ENCODE measurements at places on chromosomes 1 and 21. TPM values are rescaled to one million over a fixed set of nuclear protein-coding genes. Genes with fewer than 3 reads are reported as not detected.

The TRIM67 gene
- not detected for total RNA-seq

The SEMA6C gene
- 1.8 TPM for total RNA-seq

The PAQR6 gene
- 5.6 TPM for total RNA-seq

The KRTCAP2 gene
- 203 TPM for total RNA-seq

- no peaks in the 10 kb centered on the region for H3K4me1 ChIP-seq
- DNase-seq: no peak
- no peak overlapping the region for H3K4me3 ChIP-seq
- H3K36me3 ChIP-seq: peaks cover 32% of the 10 kb centered on the region
- no peak overlapping the region for H3K27ac ChIP-seq
These were observed 141.7 kb downstream of the EIF4G3 start for GRCh38 chr1:21034725-21035628.

DNA sequence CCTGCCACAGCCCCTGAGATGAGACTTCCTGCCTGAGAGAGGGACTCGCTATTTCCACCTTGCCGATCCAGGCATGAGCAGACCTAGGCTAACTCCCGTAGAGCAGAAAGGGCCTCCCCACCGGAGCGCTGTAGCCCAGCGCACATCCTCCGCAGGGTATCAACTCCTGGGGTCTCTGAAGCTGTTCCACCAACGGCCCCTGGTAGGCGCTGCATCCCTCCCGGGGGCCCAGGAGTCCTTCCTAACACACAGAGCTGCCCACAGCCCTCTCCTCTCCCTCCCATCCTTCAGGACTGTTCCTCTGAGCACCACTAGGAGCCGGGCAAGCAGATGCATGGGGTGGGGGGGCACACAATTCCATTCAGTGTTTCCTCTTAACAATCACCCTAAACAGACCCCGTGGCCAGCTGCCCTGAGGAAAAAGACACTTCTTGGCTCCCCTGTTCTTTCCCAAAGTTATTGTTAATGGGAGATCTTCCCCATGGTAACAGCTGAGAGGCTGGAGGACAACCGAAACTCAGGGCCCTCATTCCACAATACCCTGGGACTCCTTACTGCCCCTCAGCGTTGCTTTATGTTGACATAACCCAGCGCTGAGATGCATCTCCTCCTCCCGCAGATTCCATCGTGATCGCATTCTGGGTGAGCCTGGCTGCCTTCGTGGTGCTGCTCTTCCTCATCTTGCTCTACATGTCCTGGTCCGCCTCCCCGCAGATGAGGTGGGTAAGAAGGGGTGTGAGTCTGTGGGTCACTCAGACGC is 7.5 kb downstream of the MRAP start:
- H3K27ac ChIP-seq: no peak overlapping the region
- no peak overlapping the region for H3K4me3 ChIP-seq
- H3K27me3 ChIP-seq: no peaks in the 10 kb centered on the region
- no peaks in the 10 kb centered on the region for H3K36me3 ChIP-seq
- H3K4me1 ChIP-seq: no peaks in the 10 kb centered on the region

DNA sequence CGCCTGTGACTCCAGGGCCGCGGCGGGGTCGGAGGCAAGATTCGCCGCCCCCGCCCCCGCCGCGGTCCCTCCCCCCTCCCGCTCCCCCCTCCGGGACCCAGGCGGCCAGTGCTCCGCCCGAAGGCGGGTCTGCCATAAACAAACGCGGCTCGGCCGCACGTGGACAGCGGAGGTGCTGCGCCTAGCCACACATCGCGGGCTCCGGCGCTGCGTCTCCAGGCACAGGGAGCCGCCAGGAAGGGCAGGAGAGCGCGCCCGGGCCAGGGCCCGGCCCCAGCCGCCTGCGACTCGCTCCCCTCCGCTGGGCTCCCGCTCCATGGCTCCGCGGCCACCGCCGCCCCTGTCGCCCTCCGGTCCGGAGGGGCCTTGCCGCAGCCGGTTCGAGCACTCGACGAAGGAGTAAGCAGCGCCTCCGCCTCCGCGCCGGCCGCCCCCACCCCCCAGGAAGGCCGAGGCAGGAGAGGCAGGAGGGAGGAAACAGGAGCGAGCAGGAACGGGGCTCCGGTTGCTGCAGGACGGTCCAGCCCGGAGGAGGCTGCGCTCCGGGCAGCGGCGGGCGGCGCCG is at the start of gene SIM2:
Gene SIM2, plus strand, starts transcription at position 135 of the 565 bp plus-strand sequence. CDS start 632 bp downstream, outside the sequence.
- DNase-seq: no peak
- peaks cover 82% of the 10 kb centered on the region for H3K27me3 ChIP-seq
- H3K4me3 ChIP-seq: peak within 1 kb of the TSS; percentile 49
- no peak within 1 kb of the TSS for H3K27ac ChIP-seq
- H3K4me1 ChIP-seq: peaks cover 12% of the 10 kb centered on the region

- H3K27me3 ChIP-seq: peaks cover 5% of the 10 kb centered on the region
- H3K36me3 ChIP-seq: no peaks in the 10 kb centered on the region
- no peak overlapping the region for H3K27ac ChIP-seq
- H3K4me1 ChIP-seq: no peaks in the 10 kb centered on the region
- DNase-seq: no peak
These were observed 127.9 kb downstream of the CSMD2 start for GRCh38 chr1:34037109-34037508.

DNA sequence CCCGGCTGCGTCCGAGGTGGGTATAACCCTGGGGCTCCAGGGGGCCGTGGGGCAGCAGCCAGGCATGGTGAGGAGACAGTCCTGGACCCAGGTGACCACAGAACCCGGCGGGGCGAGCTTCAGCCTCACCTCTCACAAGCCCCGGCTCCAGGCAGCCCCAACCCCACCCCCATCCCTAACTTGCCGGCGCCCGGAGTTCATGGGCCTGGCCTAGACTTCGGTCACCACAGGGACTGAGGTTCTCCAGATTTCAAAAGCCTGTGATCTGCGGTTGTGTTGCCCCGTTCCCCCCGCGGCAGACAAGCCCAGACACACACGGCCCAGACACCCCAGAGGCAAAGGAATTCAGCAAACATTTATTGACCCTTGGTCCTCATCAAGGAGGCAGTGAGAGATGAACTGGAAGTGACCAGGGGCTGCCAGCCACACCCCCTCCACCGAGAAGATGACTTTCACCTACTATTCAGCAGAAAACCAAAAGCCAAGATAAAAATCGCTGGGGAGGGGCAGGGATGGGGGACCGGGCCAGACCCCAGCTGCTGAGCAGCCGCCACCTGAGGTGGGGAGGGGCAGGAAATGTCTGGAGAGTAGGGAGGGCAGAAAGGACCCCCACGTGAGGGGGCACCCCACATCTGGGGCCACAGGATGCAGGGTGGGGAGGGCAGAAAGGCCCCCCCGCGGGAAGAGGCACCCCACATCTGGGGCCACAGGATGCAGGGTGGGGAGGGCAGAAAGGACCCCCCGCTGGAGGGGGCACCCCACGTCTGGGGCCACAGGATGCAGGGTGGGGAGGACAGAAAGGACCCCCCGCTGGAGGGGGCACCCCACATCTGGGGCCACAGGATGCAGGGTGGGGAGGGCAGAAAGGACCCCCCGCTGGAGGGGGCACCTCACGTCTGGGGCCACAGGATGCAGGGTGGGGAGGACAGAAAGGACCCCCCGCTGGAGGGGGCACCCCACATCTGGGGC is 3.9 kb downstream of the HES4 start:
- DNase-seq: no peak
- H3K4me1 ChIP-seq: peaks cover 22% of the 10 kb centered on the region
- H3K27me3 ChIP-seq: peaks cover 34% of the 10 kb centered on the region
- no peak overlapping the region for H3K27ac ChIP-seq

DNA sequence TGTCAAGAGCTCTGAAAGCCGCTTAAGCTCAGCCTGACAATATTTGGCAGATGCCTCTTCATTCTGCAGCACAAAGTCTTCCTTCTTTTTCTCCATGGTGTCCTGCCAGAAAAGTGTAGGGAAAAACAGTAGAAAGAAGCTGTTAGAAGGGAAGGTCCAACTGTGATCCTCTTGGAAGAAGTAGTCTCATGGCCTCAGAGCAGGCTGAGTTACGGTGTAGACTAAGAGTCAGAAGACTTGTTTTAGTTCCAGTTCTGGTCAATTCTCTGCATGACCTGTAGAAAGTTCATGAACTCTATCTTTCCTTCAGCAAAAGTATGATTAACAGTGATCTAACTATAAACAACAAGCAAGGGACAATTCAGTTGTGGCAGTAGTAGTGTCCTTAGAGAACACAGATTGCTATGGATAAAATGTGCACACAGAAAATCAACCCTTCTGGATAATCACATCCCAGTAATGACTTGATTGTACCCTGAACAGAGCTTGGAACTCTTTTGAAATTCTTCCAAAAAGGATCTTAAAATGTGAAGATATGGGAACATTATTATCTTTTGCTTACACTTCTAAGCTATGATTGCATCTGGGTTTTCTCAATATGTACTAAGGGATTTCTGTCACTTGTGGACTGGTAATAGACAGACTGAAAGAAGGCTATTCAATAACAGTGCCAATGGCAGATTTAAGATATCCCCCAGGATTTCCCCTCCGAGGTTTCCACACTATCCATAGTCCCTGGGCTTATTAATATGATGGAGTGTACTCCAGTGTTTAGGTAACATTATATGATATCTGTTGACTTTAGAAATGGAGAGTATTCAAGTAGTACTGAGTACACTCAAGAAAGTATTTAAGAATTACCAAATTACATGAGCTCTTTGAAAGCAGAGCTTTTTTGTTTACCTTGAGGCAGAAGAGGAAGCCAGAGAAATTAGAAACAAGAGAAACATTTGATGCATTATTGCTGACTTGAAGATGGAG is 22.1 kb upstream of the GBP2 start:
- no peak for DNase-seq
- H3K27me3 ChIP-seq: peaks cover 8% of the 10 kb centered on the region
- H3K27ac ChIP-seq: no peak overlapping the region
- no peak overlapping the region for H3K4me3 ChIP-seq
- H3K36me3 ChIP-seq: peaks cover 3% of the 10 kb centered on the region
- H3K4me1 ChIP-seq: peaks cover 2% of the 10 kb centered on the region

GRCh38 chr1:204112876-204113730 is 38.7 kb downstream of the ETNK2 start:
- no peak overlapping the region for H3K4me3 ChIP-seq
- peaks cover 3% of the 10 kb centered on the region for H3K4me1 ChIP-seq
- DNase-seq: no peak
- no peaks in the 10 kb centered on the region for H3K36me3 ChIP-seq
- no peak overlapping the region for H3K27ac ChIP-seq

All from activated CD4-positive, alpha-beta memory T cell treated with anti-CD3 and anti-CD28 coated beads, Interleukin-2, amount 10 ng/mL, durations not matched to agents 7 days and 5 days (primary cell).